CD4-positive, alpha-beta T cell treated with Interleukin-2 at 100 ng/mL for 4 hours (primary cell): ENCODE measurements at places on chromosomes 7 and 10.

- no peak for DNase-seq
Measured at GRCh38 chr7:112985377-112985987, 101.1 kb downstream of the GPR85 start.

- DNase-seq = no peak
Measured at GRCh38 chr7:83672157-83672556, 23.2 kb upstream of the SEMA3E start.

DNA sequence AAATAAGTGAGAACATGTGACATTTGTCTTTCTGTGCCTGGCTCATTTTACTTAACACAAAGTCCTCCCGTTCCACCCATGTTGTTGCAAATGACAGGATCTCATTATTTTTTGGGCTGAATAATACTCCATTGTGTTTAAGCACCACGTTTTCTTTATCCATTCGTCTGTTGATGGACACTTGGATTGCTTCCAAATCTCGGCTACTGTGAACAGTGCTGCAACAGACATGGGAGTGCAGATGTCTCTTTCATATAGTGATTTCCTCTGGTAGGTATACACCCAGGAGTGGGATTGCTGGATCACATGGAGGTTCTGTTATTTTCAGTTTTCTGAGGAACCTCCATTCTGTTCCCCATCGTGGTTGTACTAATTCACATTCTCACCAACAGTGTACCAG, 264.4 kb upstream of the GALNT17 start:
- DNase-seq = no peak

- no peak for DNase-seq
Measured at GRCh38 chr7:142901426-142902259, 16.1 kb upstream of the TRPV6 start.

- DNase-seq = no peak
Measured at GRCh38 chr7:107152011-107152410, 16.8 kb upstream of the HBP1 start.
